Right lobe of liver (tissue), 6 donors: ENCODE measurements at places on chromosomes 13 and 19.

- peak; percentile 86 for DNase-seq
Observed at GRCh38 chr19:1168572-1169410, 5.3 kb downstream of the SBNO2 start.

GRCh38 chr19:55578761-55579747 lies 1.6 kb downstream of the ZNF579 start:
- DNase-seq, result no peak

DNA sequence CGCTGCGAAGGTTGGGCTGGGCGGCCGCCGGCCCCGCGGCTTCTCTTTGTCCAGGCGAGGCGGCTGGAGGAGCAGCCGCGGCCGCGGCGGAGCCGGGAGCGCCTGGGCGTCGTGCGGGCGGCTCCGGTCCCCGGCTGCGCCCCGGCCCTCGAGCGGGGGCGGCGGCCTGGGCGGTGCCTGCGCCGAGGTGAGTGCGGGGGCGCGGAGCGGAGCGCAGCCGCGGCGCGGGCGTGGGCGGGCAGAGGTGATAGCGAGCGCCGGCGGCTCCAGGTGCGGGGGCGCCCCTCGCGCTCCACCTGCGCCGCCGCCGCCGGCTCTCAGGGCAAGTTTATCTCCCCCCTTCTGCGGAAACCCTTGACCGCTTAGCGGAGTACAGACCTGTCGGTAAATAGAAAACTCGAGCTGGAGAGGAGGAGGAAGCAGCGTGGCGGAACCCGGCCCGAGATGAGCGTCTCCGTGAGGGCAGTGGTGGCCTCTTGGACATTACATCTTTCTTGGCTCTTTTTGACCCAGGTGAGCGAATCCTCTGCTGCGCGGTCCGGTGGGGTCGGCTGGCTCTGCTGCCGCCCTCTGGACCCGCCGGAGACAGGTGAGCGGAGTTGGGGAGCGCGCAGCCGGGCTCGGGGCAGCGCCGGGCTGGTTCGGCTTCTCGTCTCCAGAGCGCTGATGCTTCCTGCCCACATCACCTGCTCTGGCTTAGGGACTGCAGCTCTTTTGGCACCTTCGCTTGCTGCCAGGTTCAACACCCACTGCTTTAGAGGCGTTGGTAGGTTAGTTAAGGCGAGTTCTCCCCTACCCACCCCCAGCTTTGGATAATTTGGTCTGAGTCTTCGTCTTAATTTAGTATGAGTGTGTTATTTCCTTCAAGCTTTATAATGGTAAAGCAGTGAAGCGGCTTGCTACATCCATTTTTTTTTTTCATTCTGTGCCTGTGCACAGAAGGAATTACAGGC lies at the start of gene MTUS2:
MTUS2 (plus strand) TSS at position 241 of the 953 bp plus-strand sequence.
- peak; percentile 53 for DNase-seq

DNA sequence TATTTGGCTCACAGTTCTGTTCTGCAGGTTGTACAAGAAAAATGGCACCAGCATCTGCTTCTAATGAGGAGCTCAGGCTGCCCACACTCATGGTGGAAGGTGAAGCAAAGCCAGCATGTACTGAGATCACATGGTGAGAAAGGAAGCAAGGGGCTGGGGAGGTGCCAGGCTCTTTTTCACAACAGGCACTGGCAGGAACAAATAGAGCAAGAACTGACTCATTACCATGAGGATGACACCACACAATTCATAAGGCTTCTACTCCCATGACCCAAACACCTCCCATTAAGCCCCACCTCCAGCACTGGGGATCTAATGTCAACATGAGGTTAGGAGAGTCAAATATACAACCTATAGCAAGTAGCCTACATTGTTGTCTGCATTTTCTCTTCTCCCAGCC lies 522.6 kb downstream of the RFC3 start:
- no peak for DNase-seq

GRCh38 chr19:50794876-50795663 lies 4.9 kb downstream of the ACP4 start:
- DNase-seq, result no peak

DNA sequence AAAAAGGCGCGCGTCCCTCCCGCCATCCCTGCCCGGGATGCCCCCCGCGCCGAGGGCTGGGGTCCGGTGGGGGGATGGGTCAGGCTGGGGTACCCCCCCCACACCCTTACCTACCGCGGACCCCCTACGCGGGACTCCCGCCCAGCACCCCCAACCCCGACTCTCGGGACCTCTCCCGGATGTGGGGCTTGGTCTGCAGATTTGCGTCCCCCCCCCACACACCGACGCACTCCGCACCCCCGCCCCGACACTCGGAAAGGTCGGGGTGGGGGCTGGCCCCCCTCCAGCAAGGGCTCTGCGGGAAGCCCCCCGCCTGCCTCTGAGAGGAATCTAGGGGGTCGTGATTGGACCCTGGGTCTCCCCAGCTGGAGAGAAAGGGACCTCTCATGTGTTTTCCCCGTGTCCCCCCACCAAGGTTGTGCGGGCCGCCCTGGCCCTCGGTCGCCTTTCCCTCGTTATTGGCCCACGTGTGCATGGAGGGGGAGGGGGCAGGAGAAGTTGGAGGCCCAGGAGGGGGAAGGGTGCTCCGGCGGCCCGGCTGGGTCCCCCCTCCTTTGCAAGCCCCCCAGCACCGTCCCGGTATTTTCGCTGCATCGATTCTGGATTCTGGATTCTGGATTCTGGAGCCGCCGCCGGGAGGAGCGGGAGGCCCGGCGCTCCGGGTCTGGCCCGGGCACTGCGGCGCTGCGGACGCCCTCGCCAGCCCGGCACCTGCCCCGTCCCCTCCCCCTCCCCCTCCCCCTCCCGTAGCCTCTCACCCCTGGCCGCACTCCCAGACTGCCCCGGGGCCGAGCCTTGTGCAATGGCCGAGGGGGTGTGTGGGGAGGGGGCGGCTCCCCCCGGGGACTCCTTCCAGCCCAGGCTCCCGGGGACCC lies 607 bp downstream of the NFIC start:
- DNase-seq, result peak; percentile 77

GRCh38 chr19:40231544-40232424 lies 5.3 kb upstream of the CCNP start:
- peak; percentile 89 for DNase-seq

GRCh38 chr19:58007285-58007684 lies 4.7 kb upstream of the ZNF606 start:
- DNase-seq, result no peak

GRCh38 chr13:49643035-49643646 lies 14.8 kb downstream of the ARL11 start:
- DNase-seq, result no peak

DNA sequence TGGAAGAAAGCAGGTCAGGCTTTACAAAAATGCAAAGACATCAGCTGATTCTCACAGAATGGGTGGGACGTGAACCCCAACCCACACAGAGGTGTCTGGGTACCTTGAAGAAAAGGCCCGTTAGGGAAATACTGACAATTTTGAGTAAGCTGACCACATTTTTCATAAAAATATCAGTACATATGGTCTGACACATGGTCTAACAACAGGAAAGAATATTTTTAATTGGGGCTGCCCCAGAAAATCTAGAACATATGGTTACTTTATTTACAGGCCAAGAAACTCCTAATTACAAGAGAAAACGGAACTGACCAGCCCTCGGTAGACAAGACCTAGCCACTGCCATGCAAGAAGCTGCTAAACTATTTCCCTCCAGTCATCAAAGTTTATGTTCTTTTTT lies 48.7 kb upstream of the ITM2B start:
- no peak for DNase-seq

DNA sequence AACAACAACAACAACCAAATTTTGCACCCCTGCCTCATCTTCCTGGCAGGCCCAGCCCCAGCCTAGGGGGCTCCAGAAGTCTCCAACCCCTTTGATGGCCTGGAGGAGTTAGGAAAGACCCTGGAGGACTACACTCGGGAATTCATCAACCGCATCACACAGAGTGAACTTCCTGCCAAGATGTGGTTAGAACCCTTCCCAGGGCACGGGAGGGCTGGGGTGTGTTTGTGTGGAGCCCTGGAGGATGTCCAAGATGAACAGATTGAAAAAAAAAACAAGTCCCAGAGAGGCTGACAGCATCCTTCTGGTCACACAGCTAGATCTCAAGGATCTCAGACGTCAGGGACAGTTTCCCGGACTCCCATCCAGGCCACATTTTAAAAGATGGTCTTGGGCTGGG lies 13.3 kb downstream of the APOC1 start:
- no peak for DNase-seq

GRCh38 chr13:42876887-42877545 lies 95.6 kb downstream of the FAM216B start:
- no peak for DNase-seq

GRCh38 chr13:98664510-98664909 lies 87.6 kb upstream of the STK24 start:
- DNase-seq, result no peak

DNA sequence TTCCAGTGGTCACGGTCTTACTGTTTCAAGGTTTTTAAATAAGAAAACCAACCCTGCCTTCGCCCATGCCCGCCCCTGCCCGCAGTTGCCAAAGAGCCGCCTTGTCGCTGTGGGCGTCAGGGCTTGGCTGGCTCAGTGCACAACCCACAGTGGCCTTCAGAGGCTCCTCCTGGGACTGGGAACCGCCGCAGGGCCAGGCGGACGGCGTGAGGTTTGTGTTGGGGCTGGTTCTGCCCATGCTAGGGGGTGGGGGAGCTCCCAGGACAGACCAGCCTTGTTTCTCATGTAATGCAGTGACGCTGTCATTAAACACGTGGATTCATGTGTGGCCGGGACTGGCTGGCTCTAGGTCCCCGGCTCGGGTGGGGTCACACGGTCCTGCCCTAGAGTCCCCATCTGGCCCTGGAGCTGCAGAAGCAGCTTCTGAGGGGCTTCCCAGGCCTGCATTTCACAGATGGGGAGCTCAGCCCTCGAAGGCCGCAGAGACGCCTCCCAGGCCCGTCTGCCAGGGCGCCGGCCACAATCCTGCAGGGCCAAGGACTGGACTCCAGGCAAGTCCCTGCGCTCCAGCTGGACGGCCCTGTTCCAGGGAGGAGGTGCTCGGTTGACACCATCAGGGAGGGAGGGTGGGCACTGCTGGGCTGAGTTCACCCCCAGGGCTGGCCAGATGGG lies 2.4 kb upstream of the TEKTIP1 start:
- DNase-seq, result peak; percentile 53
